ENCODE measurements at places on chromosomes 16 and 17.

- DNase-seq: no peak
Observed at GRCh38 chr16:51579652-51580360, 428.7 kb upstream of the SALL1 start.

- no peak for DNase-seq
Observed at GRCh38 chr17:74288785-74289184, 14.8 kb downstream of the DNAI2 start.

DNA sequence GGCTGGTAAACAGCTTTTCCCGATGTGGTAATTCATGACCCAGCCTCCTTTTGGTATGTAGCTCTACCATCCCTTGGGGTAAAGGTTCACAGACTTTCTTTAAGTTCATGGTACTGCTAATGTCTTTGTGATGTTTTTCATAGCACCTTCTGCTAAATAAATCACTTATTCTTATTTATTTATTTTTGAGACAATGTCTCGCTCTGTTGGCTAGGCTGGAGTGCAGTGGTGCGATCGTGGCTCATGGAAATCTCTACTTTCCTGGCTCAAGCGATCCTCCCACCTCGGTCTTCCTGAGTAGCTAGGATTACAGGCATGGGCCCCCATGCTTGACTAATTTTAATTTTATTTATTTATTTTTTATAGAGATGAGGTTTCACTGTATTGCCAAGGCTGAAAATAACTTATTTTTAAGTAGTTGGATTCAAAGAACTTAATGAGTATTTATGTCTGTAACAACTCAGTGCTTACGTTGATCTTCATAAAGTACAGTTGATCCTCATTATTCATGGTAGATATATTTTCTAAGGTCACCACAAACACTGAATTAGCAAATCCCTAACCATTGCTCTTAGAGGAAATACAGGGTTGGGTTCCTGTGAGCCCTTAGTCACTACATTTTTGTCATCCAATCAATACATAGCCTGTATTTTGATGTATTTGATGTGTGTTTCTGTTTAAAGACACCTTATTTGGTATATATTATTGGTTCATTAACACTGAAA is 97.1 kb downstream of the SHISA9 start:
- DNase-seq: no peak

- DNase-seq: no peak
Observed at GRCh38 chr16:87389245-87389644, 2.9 kb upstream of the MAP1LC3B start.

DNA sequence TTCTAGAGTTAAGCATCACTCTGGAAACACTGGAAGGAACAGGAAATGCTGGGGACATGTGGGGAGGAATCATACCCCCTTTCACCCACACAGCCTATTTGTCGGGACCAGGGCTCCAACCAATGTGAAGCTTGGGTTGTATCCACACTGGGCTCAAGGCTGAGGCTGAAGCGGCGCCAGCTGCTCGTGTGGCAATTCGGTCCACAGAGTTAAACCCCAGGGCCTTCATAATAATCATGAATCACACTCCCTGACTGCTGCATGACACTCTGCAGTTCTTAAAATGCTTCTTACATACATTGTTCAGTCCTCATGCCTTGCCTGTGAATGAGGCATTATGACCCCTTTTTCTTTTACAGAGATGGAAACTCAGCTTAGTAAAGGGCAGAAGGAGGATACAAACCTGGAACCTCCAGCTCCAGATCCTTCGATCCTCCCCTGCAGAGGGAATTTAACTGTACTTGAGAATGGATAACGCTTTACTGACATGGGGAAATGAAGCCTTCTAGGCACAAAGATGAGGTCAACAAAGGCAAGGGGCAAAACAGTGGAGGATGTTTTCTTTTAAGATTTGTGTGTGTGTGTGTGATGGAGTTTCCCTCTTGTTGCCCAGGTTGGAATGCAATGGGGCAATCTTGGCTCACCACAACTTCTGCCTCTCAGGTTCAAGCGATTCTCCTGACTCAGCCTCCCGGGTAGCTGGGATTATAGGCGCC is 72.7 kb downstream of the SOX9 start:
- no peak for DNase-seq

DNA sequence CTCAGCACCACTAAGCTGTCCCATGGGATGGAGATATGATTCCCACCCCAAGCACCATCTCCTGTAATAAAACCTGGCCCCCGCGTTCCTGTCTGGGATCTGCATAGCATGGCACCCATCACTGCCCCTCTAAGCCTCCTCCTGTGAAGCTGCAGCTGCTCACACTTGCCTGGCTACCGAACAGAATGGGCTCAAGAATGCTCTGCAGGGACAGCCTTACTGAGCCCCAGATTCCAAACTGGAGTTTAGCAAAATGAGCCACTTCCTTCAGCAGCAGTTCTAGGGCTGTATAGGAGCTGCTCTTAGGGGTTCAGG is 256.1 kb downstream of the CPPED1 start:
- DNase-seq: no peak

- DNase-seq: no peak
Observed at GRCh38 chr16:13021996-13022395, 120.6 kb downstream of the SHISA9 start.

DNA sequence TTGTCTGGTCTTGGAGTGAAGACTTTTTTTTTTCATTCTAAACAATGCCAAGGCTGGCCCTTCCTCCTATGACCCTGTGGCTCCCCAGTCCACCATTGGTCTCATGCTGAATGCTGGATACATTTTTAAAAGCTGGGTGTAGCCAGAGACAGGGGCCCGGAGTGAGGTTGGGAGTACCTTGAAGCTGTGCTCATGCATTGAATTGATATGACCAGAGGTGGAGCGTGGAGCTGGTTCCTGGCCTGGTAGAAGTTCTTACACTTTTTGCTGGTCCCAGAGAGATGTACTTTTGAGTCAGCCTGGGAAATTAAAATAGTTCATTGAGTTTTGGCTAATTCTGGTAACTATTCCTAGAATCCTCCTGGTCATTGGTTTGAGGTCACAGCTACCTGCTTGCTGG is 83.6 kb downstream of the CMIP start:
- DNase-seq: no peak

DNA sequence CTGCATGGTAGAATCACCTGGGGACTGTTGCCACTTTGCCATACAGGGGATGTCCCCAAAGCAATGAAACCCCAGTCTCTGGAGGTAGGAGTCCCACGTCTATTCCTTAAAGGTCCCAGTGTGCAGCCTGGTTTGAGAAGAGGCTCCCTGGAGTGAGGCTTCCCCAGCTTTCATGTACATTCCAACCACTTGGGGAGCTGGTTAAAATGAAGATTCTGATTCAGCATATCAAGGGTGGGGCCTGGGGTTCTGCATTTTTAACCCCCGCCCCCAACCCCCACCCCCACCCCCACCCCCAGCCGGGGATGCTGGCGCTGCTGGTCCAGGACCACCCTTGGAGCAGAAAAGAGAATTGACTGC is 241.2 kb downstream of the FOXL1 start:
- no peak for DNase-seq

- no peak for DNase-seq
Observed at GRCh38 chr17:51951741-51952140, 206.8 kb downstream of the CA10 start.

- DNase-seq: peak; percentile 56
Observed at GRCh38 chr17:38667099-38667786, 7.5 kb downstream of the EPOP start.

DNA sequence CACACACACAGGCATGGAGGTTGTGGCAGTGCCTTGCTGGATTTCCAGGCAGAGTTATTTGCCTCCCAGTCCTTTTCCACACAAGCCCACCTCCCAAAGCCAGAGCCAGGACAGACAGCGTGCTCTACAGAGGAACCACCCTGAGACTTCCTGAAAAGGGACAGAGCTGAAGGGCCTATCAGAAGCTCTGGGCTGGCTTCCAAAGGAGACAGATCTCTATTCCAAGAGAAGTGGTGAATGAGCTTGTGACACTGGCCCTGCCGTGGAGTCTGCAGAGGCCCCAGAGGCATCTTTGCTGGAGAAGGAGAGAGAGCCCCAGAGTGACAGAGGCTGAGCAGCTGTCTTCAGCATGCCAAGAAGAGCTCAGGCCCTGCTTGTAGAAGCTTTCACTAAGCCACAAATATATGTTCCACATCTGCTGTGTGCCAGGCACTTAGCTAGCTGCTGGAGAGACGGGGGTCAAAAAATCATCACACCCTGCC is 8.3 kb upstream of the LPCAT2 start:
- no peak for DNase-seq

DNA sequence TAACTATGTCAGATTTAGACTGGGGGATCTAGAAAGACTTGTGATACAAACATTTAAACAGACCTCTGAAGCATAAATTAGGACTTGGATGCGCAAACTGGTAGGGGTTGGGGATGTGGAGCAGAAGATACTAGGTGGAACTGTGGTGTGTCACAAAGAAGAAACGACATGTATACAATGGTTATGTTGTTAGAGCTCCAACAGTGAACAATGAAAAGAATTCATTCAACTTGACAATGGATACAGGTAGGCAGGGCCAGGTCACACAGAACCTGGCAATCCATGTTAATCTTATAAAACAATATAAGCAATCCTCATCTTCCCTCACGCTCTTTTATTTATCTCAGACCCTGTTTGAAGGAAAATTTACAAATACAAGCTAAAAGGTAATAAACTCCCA is 102.0 kb downstream of the CDC27 start:
- DNase-seq: no peak

- no peak for DNase-seq
Observed at GRCh38 chr17:19013806-19014627, 9.5 kb upstream of the FAM83G start.

- peak; percentile 32 for DNase-seq
Observed at GRCh38 chr17:65656390-65657250, 95.2 kb upstream of the AXIN2 start.

- no peak for DNase-seq
Observed at GRCh38 chr16:12681653-12682052, 122.0 kb downstream of the CPPED1 start.

DNA sequence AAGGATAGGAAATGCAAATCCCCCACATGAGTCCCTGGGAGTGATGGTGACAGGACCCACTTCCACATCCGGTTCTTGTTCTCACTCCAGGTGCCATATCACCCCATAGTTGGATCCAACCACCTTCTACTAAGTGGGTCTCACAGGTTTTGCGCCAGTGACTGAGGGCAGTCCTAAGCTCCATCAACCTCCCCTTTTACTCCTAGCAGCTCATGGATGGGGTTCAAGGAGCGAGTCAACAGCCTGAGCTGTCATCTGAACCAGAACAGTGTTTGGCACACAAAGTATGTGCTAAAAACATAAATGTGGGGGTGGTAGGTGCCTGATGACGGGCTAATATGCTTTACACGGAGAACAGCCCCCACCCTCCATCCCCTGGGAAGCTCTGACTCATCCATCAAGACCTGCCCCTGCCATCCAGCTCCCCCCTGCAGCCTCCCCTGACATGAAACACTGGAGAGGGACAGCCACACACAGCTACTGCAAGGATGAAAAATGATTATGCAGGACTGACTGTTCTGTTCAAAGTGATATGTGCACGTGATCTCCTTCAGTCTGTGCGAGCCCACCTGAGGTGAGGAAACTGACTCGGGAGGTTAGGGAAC is 143.2 kb upstream of the CDH5 start:
- no peak for DNase-seq

GRCh38 chr17:80663781-80664206 is 119.2 kb downstream of the RPTOR start:
- DNase-seq: no peak

GRCh38 chr17:78548725-78549124 is 28.5 kb downstream of the DNAH17 start:
- no peak for DNase-seq

- DNase-seq: no peak
Observed at GRCh38 chr16:48121276-48121675, 34.5 kb downstream of the ABCC12 start.

- no peak for DNase-seq
Observed at GRCh38 chr17:45170931-45171337, 9.3 kb downstream of the HEXIM2 start.

GRCh38 chr16:48559462-48560211 is 50.3 kb downstream of the N4BP1 start:
- DNase-seq: no peak

GRCh38 chr16:76193906-76194615 is 83.1 kb upstream of the CNTNAP4 start:
- no peak for DNase-seq

DNA sequence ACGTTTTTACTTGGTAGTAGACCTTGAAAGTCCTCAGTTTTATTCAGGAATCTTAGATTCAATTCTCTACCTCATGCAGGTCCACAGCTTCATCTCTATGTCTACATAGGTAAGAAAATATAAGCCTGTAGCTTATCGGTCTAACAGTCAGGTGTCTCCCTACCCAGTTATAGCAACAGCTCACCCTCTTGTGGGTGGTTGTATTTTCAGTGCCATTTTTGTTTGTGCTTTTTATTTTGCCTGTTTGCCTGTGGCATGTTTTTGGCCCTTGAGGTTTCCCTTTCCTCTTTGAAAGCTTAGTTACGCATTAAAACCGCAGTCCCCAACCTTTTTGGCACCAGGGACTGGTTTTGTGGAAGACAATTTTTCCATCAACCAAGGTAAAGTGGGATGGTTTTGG is 23.6 kb upstream of the WIPI1 start:
- DNase-seq: no peak

- no peak for DNase-seq
Observed at GRCh38 chr16:53950677-53951076, 246.7 kb downstream of the FTO start.

GRCh38 chr16:17083628-17084027 is 387.1 kb downstream of the XYLT1 start:
- no peak for DNase-seq

DNA sequence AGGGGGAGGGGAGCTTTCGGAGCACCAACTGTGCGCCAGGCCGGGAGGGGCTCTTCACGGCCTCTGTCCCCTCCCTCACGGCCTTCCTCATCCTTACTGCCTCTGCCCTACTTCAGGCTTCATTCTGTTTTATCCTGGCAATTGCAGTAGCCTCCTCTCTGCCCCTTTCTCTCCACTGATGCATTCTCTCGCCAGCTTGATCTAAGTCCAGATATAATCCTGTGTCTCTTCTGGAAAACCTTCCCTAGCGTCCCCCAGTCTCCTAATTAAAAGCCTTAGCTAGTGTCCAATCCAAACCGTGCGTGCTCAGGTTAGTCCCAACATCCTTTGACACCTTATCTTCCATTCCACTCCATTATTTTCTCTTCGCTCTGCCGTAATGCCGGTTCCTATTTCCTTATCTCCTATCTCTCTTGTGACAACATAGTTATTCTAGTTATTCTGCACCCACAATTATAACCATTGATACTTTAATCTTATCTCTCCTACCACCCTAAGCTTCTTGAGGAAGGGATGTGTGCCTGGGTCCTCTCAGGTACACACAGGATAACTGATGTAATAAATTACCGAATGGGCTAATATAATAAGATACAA is 869 bp downstream of the ZNF48 start:
- no peak for DNase-seq

DNA sequence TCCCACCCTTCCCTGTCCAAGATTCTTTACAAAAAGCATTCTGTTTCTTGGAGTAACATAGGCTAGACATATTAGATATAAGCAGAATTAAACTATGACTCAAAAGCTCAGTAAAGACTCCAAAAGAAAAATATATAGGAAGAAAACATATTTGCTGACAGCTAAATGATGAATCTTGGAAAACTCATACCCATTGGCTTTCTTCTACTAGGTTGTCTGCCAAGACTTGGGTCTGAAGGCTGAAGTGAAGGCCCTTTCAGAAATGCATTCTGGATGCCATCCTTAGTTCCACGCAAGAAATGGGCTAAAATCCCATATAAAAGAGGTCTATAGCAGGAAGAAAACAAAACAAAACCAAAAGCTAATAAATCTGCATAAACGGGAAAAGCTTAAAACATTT is 15.1 kb downstream of the CEP20 start:
- DNase-seq: no peak

- DNase-seq: no peak
Observed at GRCh38 chr17:1173432-1174262, 6.1 kb downstream of the ABR start.
